ENCODE measurements at places on chromosomes 6 and 20.

- DNase-seq = no peak
Observed at GRCh38 chr6:152642578-152643375, 5.6 kb upstream of the SYNE1 start.

DNA sequence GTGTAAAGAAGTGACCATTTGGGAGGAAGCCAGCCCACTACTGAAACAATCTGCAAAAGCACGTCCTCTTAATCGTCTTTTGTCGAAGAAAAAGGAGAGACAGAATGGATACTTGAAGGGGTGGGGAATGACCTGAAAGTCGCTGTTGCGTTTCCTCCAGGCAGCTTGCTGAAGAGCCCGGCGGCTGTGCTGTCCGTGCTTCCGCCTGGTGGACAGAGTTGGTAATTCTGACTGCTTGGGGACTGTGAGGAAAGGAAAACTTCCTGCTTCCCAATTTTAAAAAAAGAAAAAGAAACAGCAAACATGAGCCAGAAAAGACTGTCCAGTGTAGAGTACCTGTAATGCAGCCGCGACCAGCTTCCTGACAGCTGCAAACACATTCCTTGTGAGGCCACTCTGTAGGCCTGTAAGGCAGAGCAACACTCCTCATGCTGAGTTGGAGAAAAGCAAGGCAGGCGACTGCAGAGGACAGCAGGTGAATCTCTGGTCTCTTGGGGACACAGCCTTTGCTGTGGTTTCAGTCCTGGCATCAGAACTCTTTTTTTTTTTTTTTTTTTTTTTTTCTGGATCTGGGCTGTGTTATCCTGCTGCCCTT is 251.1 kb upstream of the TBX18 start:
- DNase-seq = no peak

- no peak for DNase-seq
Observed at GRCh38 chr6:169139179-169139971, 114.3 kb downstream of the THBS2 start.

DNA sequence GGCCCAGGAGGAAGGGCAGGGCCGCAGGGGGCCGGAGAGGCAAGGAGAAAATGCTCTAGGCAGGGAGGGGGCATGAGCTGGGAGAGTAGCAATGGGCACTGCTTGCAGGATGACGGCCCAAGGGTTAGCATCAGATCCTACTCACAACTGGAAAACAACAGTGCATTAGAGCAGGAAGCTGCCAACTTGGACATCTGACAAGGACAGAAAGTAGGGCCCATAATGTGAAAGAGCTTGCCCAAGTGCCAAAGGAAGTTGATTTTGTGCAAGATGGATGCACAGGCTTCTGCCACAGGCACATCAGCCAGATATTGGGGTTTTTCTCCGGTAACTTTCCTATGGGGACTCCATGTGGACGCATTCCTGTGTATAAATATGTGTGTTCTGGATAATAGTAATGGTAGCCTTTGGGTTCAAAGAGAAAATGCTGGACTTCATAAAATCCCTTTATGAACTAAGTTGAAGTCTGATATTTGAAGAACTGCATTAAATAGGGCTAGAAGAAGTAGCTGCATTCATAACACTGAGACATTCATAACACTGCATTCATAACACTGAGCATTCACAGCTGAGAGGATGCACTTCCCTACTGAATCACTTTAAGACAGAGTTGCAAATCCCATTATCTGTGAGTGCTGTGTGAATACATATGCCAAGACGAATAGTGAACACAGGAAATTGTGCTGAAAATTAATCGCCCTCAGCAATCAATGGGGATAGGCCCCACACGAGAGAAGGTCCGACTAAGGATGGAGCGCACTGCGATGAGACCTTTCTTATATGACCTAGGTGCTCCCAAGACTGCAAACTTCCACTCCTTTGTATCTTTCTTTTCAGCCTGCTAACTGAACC is 235.6 kb upstream of the PRDM1 start:
- no peak for DNase-seq

DNA sequence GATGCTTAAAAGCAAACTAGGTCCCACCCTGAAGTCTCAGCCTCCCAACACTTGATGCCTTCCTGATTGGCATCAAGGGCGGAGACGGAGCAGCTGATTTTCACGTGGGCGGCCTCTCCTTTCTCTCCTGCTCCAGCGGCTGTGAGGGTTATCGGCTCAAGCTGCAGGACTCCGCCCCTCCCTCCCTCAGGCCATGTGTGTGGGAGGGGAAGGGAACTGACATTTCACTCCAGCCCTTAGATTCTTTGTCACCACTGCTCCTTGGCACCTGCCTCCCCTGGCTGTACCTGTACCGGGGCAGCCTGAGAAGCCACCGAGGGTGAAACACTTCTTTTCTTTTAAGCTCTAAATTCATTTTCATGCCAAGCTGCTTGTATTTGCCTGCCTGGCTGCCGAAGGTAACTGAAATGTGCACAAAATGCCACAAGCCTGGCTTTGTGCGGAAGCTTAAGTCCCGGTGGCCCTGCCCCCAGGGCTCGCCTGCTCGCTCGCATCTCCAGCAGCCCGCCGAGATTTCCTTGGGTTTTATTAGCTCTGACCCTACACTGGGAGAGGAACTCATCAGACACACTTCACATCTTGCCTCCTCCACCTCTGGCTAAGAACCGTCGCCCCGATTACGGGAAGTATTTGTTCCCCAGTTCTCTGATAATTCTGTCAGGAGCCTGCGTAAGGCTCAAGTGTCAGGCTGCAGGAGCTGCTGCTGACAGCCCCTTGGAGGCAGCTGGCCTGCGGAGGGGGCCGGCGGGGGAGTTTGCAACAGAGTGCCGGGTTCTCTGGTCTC is 9.6 kb upstream of the CPNE5 start:
- DNase-seq = no peak

DNA sequence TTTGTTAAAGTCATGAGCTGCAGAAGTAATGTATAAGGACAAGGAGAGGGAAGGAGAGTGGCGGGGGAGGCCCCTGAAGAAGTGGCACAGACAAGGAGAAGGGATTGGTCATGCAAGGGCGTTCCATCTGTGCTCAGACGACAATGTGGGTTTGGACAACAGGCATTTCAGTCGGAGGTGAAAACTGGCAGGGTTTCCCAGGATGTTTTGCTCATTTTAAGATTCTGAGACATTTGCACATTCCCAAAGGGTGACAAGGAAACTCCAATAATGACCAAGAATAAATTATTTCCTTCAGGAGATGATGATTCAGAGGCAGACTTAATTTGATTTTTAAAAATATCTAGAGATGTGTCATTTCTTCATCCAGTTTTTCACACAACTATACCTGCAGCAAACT is 181.8 kb downstream of the HIVEP2 start:
- no peak for DNase-seq

DNA sequence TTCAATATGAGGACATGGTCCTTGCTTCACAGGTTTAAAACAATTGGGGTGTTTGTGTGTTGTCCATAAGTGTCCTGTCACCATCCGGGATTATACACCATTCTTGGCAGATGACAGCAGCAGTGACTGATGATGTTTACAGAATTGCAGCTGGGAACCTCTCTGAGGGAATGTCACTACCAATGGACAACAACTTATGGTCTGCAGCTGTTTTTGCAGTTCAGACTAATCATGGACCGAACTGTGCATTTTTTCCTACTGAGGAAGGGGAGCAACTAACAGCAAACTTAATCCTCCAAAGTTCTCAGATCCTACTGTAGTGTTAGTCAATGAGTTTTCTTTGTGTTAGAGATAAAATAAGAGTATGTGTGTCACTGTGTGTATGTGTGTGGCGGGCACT is 26.0 kb downstream of the FAM229B start:
- DNase-seq = no peak

DNA sequence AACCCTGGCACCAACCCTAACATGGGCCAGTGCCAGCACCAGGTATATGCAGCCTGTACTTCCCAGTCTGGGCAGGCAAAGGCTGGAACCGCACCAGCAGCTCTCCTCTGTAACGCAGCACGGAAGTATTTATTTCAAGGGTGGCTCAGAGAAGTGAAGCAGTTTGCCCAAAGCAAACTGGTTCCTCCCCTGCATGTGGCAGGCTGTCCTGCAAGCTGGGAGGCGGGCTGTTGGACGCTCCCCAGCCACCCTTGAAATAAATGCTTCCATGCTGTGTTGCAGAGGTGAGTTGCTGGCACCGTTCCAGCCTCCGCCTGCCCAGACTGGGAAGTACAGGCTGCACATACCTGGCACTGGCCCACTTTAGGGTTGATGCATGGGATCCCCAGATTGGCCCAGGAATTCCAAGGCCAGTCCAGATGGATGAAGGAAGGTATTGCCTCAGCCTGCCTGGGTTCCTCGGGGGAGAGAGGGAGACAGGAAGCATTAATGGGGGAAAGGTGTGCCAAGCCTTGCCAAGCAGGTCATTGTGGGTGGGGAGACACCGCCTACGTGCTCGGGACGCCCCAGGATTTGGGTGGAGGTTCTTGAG is 49.8 kb downstream of the PPARD start:
- DNase-seq = no peak

- DNase-seq = no peak
Observed at GRCh38 chr6:26075063-26075717, 12.0 kb upstream of the HFE start.

DNA sequence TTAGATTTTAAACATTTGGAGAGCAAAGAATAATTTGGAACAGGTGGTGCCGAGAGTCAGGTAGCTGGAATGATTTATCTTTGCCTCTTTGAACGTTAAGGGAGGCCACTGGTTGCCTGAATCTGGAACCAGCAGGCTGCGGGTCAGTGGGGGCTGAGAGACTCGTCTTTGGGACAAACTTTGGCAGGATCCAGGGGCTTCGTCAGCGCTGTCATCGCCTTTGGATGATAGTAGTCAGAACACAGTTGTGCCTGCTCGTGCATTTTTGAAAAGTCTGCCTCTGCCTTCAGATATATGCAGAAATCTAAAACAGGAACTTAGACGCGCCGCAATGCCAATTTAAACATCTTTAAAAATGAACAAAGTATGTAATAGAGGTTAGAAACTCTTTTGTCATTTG is 5.0 kb downstream of the EYA2 start:
- no peak for DNase-seq

DNA sequence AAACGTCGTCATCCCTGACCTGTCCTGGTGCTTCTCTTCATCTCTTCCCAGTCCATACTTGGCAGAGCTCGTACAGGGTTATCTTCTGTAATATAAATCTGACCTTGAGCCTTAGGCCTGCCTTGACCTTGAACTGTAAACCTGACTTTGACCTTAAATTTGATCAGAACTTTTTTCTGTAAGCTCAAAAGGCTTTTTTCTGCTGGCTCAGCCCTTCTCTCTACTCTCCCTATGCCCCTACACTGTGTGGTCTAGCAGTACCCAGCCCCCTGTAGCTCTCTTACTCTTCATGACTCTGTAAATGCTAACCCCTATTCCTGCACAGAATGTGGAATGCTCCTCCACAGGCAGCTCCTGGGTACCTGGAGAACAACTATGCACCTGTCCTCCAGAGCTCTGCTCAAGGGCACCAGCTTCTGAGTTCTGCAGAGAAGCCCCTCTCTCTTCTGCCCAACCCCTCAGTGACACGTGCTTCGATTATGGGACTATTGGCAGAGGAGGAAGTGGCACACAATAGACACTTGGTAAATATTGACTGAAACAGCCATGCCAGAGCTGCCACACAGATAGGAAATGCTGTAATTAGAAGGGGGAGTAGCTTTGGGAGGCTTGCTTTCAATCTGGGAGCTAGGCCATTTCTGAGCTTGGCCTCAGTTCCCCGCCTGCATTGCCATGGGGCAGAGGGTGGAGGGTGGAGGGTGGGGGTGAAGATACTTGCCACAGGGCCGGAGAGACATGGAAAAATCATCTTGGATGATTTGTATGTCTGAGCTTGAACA is 15.4 kb downstream of the SNPH start:
- DNase-seq = no peak

GRCh38 chr6:104686550-104687175 is 173.1 kb downstream of the HACE1 start:
- DNase-seq = no peak

DNA sequence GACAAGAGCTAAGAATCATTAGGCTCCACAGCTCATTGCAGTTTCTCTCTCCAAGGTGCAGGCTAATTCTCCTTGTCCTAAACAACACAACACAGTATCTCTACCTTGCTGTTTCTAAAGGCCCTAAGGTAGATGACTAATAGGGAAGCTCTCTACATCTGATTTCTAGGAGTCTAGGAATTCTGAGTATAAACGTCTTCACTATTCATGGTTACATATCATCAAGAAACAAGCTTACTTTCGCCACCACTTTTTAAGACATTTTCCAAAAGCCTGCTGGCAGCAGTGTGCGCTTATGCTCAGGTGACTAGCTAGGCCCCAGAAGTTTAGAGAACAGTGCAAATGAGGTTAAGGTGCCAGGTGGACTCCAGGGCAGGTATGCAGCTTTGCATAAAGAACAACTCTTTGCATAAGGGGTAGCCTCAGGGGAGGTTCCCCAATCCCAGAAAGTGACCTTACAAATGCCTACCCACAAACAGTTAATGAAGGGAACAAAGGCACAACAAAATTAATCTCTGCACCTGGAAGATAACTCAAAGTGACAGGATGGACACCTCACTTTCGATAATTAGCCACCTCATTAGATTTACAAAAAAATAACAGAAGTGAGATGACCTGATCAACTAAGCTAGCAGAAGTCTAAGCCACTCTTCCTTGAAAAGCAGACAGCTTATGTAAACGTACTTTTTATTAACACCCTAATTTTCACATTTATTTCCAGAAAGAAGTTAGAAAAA is 20.1 kb downstream of the B4GALT5 start:
- DNase-seq = no peak

Measured in activated CD4-positive, alpha-beta T cell treated with anti-CD3 and anti-CD28 coated beads, Interleukin-2, amount 50 U/mL, for 24 hours (primary cell).